BJ (cell line): ENCODE measurements at places on chromosomes 11 and 22. TPM values are rescaled to one million over a fixed set of nuclear protein-coding genes. Genes with fewer than 3 reads are reported as not detected.
A peak's percentile ranks its signal among the peaks of the same experiment; 100 is the strongest.

GRCh38 chr11:30758012-30758411, 171.9 kb upstream of the MPPED2 start:
- no peak for DNase-seq

DNA sequence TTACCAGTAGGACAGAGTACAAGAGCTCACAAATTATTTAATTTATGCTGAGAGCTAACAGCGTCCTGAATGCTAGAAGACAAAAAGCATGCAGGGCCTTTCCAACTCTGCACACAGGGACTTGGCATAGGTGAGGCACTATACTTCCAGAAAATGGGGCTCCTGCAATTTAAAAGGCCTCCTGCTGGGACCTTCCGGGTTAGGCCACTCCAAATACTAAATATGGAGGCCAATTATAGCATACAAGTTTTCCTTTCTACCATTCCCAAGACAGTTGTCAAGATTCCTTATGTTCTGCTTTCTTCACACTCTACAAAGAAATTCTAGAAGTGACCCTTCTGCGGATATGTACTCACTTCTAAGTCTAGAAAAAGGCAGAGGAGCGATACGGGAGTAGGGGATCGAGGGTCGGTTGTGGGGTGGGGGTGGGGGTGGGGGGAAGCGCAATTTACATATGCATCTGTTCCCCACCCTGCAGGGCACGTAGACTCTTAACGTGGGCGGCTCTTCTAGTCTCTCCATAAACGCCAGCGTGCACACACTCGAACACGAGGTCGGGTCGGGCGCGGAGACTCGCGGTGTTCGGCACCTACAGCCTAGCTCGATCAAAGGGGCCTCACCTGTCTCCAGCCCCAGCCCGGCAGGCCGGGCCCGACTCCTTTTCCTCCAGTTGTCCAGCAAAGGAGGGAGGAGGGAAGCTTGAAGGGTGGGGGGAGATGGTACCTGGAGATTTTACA, 728 bp downstream of the DCUN1D5 start:
- DNase-seq = no peak

The TNNT3 gene
- not detected in 2 replicates for polyA plus RNA-seq

The SLC3A2 gene
- polyA plus RNA-seq = 394 and 535 TPM in 2 replicates

GRCh38 chr22:43320943-43321900, 21.9 kb downstream of the SCUBE1 start:
- no peak for DNase-seq

The CSF2RB gene
- 0.02 TPM in 2 replicates for polyA plus RNA-seq

DNA sequence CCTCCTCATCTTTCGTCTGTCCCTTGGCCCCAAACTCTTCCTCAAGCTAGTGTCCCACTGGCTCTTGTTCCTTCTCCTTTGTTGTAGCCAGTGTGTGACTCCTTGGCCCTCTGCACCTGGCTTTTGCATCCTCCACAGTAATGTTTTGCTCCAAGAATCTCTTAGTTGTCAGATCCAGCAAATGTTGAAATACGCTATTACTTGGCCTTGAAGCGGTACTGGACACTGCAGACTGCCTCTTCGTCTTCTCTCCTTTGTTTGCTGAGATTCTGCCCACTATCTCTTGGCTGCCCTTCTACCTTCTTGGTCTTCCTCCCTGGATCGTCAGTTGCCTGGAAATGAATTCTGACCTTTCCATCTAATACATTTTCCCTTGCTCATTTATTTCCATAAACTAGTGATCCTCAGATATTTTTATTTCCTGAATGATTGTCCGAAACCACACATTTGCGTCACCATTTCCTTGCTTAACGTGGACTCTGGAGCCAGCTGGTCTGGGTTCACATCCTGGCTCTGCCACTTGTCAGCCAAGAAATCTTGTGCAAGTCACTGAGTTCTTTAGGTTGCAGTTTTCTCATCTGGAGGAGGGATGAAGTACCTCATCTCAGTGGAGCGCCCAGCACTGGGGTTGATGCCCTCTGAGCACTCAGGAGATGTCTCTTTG, 113.6 kb downstream of the LDLRAD3 start:
- no peak for DNase-seq

- no peak for DNase-seq
Observed at GRCh38 chr11:68673991-68674390, 10.4 kb upstream of the GAL start.

DNA sequence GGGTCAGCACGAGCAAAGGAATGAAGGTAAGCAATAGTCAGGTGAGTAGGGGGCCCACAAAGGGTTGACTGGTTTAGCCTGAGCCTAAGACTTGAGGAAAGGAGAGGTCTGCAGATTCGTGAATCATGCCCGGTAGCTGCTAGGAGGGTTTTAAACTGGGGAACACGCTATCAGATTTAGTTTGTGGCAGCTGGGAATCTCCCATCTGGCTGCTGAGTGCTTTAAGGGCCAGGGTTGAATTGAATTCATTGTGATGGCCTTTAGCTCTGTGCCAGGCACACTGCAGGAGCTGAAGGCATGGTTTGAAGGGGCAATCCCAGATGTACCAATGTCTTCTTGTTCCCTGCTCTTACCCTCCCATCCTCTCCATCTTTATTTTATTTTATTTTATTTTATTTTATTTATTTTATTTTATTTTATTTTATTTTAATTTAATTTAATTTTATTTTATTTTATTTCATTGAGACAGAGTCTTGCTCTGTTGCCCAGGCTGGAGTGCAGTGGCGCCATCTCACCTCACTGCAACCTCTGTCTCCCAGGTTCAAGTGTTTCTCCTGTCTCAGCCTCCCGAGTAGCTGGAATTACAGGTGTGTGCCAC, 1.9 kb upstream of the NECTIN1 start:
- DNase-seq = no peak

GRCh38 chr22:34897126-34897525, 168.8 kb upstream of the ISX start:
- DNase-seq = no peak

DNA sequence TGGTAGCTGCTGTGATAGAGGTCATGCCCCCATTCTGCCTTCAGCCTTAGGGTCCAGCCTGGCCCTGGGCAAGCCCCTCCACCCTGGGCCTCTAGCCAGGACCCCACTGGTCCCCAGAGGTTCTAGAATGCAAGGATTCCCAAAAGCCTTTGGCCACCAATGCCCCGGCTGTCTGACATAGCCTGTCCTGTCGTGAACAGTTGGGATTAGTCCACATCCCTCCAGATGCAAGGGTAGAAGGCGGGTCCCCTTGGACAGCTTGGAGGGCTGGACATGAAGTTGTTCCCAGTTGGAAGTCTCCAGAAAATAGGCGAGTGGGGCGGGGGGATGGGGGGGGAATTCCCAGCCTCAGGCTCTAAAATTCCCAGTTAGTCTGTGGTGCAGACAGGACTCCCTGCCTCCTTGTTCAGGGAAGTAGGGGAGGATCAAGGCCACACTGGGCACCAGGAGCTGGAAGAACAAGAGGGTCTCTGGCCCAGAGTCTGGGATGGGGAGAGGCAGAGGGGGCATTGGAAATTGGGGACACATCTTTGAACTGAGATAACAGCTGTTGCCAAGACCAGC, 5.2 kb upstream of the ADORA2A start:
- DNase-seq = no peak

The UPK3A gene
- polyA plus RNA-seq = not detected in 2 replicates

DNA sequence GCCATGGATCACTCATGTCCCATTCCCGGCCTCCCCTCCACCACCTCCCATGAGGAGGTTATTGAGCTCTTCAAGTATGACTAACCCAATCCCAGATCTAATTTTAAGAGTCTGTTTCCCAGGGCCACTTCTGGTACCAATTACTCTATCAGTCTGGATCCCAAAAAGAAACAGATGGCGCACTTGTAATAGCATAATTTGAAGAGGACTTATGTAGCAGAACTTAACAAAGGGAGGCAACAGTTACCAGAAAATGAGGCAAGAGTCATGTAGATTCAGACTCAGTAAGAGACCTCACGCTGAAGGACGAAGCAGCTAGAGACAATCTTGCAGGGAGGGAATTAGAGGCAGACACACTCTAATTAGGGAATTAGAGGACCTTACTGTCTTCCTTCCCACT, 46.9 kb downstream of the DDX6 start:
- DNase-seq = peak; percentile 60
